ENCODE measurements at places on chromosomes 3 and 15. TPM values are rescaled to one million over a fixed set of nuclear protein-coding genes. Genes with fewer than 3 reads are reported as not detected.

GOLGA8O gene
- total RNA-seq: 1.1 TPM

- peak; percentile 73 for DNase-seq
These were observed 316.0 kb downstream of the RORA start for GRCh38 chr15:60912984-60913697.

DNA sequence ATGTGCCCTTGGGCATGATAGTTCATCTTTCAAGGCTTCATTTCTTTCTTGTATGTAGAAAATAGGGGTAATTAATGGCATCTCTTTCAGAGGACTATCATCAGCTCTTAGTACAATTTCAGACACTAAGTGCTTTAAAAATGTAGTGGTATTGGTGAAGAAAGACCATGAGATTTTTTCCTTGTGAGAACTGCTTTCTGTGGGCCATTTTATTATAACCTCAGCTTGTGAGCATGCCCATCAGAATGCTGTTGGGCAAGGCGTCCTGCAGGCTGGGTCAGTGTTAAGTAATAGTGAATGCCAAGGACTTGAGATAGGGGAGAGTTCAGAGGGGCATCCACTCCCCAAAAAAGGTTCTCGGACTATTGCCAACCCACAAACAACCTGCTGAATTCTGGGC lies 187.9 kb downstream of the GHSR start:
- no peak for DNase-seq

- no peak for DNase-seq
These were observed 50.4 kb upstream of the NEO1 start for GRCh38 chr15:73001840-73002239.

DNA sequence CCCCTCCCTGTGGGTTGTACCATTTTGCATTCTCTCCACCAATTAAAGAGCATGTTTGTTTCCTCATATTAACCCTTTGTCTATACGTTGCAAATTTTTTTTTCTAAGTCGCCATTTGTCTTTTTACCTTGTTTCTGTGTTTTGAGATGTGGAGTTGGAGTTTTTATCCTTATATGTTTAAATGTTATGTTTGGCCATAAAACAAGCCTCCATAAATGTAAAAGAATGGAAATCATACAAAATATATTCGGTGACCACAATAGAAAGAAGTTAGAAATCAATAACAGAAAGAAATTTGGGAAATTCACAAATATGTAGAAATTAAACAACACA lies 29.2 kb downstream of the LRRK1 start:
- DNase-seq: no peak

Data from breast epithelium (tissue), 4 donors.